GM10248 (cell line): ENCODE measurements at places on chromosomes 13 and 19.

DNA sequence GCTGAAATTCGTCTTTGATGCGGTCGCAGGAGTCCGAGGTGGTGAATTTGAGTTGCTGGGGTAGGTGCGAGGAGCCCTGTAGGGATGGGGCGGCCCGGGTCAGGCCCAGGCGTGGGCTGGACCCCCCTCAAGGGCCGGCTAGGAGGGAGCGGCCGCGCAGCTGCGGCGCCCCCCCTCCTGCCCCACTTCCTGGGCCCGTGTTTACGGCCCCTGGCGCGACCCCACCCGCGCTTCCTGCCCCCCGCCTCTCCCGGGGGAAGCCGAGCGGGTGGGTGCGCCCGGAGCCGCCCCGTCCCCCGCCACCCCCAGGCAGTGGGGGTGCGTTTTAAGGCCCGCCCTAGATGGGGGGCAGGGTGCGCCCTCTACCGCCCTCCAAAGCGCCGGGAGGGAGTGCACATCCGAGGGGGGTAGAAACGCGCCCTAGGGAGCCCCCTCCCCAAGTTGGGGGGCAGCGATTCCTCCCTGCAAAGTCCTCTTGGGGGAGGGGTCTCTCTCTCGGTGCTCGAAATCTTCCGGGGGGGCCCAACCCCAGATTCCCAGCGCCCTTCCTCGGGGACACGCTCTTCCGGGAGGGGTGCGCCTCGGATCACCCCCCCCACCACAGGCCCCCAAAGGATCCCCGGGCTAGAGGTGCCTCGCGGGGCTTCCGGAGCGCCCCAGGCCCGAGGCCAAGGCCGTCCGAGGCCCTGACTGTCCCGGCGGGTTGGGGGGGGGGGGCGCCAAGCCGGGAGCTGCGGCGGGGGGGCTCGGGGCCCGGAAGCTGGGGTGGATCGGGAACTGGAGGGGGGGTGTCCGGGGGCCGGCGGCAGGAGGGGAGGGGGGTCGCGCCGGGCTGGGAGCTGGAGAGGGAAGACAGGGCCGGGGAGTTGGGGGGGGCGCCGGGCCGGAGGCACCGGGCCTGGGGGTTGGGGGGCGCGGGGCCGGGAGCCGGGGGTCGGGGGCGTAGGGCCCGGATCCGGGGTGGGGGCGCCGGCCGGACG is 823 bp downstream of the TLE5 start:
- DNase-seq: peak; percentile 81

DNA sequence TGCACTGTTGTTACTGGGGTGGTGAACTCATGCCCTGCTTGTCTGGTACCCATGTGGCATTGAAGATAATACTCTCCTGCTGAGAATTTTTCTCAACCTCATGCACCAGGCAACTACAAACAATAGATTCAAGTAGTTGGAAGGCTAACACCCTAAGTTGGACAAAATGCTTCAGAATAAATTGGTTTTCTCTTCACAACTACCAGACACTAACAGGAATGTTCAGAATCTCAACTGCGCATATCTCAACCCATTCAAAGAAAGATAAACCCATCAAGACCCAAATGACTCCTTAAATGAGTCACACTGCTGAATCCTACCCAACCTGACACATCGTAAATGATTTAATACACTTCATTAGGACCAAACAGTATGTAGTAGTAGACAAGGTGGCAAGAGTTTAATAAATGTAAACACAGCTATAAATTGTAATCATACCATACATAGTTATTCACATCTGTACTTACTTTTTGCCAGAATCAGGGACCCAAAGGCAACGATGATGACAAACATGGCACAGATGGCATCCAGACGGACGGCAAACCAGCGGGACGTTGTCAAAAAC is 227.4 kb downstream of the ABCC4 start:
- DNase-seq: no peak

DNA sequence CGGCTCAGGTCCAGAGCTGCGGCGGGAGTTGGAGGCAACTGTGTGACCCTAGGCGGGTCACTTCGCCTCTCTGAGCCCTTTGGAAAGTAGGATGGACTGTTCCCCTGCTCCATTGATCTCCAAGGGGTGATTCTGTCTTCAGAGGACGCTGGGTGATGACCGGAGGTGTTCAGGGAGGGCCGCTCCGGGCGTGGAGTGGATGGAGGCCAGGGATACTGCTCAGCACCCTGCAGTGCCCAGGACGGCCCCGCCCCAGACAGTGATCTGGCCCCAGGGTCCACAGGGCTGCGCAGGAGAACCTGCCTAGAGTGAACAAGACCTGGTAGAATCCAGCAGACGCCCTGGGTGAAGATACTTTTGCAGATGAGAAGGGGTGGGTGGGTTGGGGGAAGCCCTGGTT is 7.0 kb downstream of the NCLN start:
- no peak for DNase-seq

DNA sequence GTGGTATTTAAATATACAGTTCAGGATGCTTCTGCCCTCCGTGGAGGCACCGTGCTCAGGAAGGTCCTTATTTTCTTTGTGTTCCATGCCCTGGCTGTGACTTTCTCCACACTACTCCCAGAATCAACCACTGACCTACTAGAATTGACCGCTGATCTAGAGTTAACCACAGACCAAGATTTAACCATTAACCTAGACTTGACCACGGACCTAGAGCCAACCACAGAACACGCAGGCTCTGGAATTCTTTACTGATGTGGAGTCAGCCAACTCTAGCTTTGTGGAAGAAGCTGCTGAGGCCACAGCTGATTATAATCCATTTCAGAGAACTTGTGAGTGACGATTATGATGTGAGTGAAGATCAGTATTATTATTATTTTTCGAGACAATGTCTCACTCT is 18.0 kb downstream of the GTF2F2 start:
- no peak for DNase-seq

DNA sequence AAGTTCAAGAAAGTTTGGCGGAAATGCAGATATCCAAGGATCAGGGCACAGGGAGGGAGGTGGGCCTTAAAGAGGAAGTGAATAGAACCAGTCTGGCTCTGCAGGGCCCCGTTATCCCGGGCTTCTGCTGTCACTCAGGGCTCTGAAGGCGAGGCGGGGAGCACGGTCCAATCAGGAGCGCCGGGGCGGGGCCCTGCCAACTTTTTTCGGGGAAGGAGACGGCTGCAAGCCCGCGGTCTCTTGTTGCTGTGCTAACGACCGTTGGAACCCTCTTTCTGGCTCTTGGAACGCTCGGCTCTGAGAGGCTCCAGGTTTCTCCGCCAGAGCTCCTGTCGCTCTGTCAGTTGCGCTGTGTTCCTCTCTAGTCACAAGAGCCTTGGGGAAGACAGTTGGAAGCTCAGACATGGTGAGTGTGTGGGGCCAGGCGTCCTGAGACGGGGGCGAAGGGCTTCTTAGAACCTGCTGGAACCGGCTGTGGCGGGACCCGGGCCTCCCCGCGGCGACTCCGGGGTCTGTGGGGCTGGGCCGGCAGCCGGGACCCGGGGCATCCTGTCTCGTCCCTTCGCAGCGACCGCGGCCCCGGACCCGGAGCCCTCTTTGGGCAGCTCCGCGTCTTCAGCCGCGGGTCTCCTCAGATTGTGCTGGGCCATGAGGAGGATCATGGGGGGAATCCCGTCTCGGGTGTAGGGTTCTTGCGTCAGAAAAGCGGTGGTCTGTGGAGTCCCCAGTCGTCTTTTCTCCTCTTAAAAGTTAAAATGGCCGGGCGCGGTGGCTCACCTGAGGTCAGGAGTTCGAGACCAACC is 27.7 kb downstream of the ZNF844 start:
- peak; percentile 91 for DNase-seq

DNA sequence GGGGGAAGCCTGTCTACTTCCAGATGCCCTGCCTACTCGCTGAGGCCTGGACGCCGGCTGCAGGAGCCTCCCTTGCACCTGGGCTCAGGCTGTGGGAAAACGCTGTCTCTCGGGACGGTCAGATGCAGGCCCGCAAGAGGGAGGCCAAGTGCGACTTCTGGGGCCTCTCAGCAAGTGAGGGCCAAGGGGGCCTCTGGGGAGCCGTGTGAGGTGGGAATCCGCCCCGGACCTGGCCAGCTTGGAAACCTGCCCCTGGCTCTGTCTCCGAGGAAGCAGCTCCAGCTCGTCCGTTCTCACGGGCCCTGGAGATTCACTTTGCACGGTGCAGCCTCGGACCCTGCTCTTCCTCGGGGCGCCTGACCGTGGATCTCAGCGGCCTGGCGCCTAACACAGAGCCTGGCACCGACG is 11.4 kb upstream of the CRTC1 start:
- no peak for DNase-seq

GRCh38 chr13:98915563-98915962 is 62.3 kb downstream of the DOCK9 start:
- DNase-seq: no peak

DNA sequence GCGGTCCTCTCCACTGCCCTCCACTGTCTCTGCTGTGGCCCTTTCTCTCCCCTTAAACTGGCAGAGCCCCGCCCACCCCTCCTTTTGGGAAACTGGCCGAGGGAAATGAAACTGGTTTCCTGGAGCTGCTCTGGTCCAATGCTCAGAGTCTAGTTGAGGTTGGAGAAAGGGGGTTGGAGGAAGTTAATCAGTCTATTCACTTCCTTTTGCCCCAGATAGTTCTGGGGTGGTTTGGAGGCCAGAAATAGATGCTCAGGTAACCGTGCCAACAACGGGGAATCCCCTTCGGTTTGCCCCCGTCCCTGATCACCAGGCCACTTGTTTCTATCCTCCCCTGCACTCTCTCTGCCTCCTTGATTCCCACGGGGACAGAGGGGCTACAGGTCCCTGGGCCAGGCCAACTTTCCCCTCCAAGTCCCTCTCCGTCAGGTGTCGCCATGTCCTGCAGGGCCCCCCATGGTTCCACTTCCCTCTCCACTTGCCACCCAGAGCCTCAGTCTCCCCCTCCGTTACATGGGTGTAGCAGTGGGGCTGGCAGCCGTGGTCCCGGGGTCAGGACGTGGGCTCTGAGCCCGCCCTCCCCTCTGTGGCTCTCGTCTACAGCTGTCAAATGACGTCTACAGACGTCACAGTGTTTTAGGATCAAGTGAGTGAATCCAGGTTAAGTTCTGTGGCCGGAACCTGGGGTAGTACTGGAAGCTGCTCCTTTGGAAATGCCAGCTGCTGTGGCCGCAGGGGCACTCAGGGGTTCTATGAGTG is at the start of gene IL4I1:
Gene IL4I1 (minus strand): TSS at position 25 of the 759 bp plus-strand sequence. CDS start 727 bp downstream, outside the sequence.
- DNase-seq: peak; percentile 81

DNA sequence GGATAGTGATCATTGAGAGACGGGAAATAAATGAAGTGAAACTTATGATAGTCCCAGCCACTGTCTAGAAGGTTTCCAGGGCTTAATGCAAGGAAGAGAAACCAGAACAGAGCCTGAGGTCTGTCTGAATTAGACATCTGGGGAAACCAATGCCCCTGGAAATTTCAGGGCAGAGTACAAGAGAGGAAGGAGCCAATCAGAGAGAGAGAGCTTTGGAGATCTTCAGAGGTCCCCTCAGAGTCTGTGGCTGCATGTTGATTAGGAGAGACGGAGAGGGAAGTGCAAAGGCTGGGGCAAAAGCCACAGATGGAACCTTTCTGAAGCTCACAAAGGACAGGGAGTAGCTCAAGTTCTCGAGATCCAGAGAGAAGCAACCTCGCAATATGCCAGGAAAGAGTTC is 378.0 kb downstream of the DNAJC15 start:
- no peak for DNase-seq

GRCh38 chr13:50651922-50652321 is 191.6 kb downstream of the DLEU7 start:
- DNase-seq: no peak
